ENCODE measurements at places on chromosomes 3 and 15.
A peak's percentile ranks its signal among the peaks of the same experiment; 100 is the strongest.

GRCh38 chr15:90760661-90761232, 43.6 kb downstream of the BLM start:
- DNase-seq, result no peak

DNA sequence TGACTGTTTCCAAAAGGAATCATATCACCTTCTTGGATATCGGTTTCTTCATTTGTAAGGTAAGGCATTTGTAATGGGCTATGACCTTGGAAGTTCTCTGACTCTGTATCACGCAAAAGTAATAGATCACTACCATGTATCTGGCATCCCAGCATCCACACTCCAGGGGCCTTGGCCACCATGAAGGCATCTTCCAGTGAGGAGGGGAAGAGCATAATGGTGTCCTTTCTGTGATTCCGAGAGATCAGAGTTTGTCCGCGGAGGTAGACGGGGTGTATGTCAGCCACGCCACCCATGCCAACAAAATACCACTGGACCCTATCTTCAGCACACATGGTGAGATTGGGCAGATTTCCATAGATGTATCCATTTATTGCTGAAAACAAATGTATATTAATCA, 48.1 kb upstream of the CP start:
- DNase-seq, result no peak

GRCh38 chr3:169250000-169250399, 413.5 kb downstream of the MECOM start:
- no peak for DNase-seq

DNA sequence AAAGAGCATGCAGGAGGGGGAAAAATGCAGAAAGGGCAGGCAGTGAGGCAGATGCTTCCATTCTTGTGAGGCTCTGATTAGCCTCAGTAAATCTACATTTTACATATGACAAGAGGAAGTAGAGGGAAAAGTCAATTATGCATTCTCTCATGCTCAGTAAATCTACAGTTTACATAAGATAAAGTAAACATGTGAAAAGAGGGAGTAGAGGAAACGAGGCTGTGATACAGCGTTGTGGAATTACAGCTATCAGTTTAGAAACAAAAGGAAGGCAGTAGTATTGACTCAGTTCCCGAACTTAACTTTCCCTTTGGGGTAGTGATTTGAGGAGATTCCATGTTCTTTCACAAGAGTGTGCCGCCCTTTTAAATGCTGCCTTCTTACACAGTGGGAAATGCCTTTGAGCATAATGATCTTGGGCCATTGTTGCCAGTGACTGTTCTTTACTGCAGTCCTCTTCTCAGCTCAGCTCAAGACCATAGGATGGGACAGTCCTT, 39.3 kb downstream of the OSTN start:
- no peak for DNase-seq

- no peak for DNase-seq
These were observed 16.5 kb upstream of the GLCE start for GRCh38 chr15:69143756-69144436.

GRCh38 chr15:83582381-83582780, 71.5 kb upstream of the ADAMTSL3 start:
- no peak for DNase-seq

- no peak for DNase-seq
These were observed 129.7 kb downstream of the ARNT2 start for GRCh38 chr15:80533790-80534333.

GRCh38 chr15:97189162-97189780, 771.2 kb upstream of the ARRDC4 start:
- DNase-seq, result no peak

- peak; percentile 51 for DNase-seq
These were observed 3.8 kb upstream of the KIF23 start for GRCh38 chr15:69410248-69410874.

- DNase-seq, result no peak
These were observed 313.4 kb downstream of the SQOR start for GRCh38 chr15:45948181-45948621.

- DNase-seq, result no peak
These were observed 41.4 kb downstream of the MUC20 start for GRCh38 chr3:195762249-195762585.

DNA sequence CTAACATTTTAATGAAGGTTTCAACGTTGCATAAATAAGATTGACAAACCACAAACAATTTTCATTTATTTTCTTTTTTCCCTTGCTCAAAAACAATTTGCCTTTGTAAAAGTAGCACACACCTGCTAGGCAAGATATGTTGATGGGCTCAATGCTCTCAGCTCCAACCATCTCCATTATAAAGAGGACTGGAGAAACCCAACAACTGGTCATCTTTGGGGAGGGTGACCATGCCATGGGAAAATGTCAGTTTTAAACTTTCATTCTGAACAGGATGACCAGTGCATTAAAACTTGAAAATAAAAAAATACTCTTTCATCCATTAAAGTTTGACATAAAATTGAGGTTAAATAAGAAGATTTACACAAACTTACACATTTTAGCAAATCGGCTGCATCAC, 183.7 kb downstream of the CFAP20DC start:
- no peak for DNase-seq

DNA sequence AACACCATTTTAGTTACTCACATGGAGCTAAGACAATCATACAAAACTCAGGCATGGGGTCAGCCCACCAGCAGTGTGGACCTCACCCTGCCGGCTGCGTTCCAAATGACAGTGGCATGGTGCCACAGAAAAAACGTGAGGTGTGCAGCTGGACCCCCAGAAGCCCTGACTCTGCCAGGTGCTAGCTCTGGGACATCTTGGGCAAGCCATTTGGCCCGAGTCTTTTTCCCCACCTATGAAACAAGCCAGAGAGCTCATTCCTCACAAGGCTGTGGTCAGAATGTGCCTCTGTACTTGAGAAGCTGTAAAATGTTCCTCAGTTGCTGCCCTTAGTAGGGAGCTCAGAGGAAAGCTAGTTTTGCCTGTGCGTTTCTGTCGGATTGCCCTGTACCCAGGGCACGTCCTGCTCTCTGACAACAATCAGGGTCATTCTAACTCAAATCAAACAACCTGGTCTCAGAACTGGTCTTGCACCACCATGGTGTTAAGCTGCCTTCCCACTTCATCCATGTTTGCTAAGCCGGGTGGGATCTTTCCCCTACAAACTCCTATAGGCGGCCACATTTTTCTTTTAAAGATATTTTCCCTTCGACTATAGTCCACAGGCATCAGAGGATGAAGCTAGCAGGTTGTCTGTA, 44.9 kb downstream of the LIPC start:
- no peak for DNase-seq

DNA sequence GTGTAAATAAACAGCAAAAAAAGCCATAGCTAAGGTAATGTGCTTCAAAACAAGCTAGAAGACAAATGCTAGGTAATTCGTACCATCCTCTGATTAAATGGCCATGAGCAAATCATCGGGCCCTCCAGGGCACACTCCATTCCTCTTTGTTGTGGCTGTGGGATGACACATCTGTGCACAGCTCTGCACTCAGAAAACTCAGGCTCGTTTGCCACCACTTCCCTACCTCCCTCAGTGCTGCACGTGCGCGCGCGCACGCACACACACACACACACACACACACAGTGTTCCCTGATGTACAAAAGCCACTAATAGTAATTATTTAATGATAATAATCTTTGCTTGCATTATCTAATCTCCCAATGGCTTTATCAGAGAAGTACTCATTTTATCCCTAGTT, 336.6 kb downstream of the FEZF2 start:
- DNase-seq, result no peak

- DNase-seq, result no peak
These were observed 12.2 kb downstream of the DUOX2 start for GRCh38 chr15:45101749-45102148.

GRCh38 chr3:187641320-187642016, 28.7 kb downstream of the SST start:
- DNase-seq, result no peak

GRCh38 chr3:158573714-158574113, 2.7 kb downstream of the MLF1 start:
- DNase-seq, result no peak

- DNase-seq, result no peak
These were observed 294.3 kb downstream of the CNTN4 start for GRCh38 chr3:2392981-2393380.

GRCh38 chr3:12532182-12532581, 13.1 kb downstream of the MKRN2OS start:
- DNase-seq, result no peak
